Mesothelial cell of epicardium (in vitro differentiated cells): ENCODE measurements at places on chromosomes 2 and 18.

DNA sequence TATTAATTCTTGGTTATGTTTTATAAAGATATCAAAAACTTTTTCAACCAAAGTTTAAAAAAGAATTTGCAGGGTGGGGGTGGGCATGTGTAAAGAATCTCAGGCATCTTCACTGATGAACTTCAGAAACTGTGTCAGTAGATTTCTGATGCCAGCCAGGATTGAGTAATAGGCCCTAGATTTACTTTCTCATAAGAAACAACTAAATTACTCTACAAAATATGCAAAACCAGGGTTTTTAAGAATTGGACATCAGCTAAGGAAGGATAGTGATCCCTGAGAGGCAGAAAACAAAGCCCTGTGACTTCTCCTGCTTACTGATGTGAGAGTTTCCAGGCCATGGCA, 11.9 kb upstream of the IL1R1 start:
- DNase-seq, result no peak

DNA sequence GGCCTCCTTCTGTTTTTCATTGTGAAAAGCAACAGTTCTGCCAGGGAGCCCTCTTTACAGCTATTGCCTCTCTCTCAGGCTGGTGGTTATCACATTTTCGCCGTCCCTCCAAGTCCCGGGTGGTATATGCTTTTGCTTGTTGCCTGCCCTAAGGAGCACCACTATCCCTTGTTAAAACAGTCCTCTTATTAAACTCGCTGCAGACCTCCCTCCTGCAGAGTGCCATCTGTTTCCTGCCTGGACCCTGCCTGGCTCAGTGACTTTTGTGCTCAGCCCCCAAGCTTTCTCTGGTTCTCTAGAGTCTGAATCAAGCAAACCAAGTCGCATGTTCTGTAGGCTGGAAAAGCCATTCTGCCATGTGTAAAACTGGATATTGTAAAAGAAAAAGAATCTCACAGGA, 72.1 kb upstream of the FHL2 start:
- no peak for DNase-seq

GRCh38 chr2:121187982-121188411, 97.0 kb downstream of the TFCP2L1 start:
- DNase-seq, result no peak

- DNase-seq, result no peak
These were observed 138.0 kb downstream of the NEDD4L start for GRCh38 chr18:58181988-58182387.

- no peak for DNase-seq
These were observed 31.4 kb downstream of the KCNJ13 start for GRCh38 chr2:232744963-232745362.

DNA sequence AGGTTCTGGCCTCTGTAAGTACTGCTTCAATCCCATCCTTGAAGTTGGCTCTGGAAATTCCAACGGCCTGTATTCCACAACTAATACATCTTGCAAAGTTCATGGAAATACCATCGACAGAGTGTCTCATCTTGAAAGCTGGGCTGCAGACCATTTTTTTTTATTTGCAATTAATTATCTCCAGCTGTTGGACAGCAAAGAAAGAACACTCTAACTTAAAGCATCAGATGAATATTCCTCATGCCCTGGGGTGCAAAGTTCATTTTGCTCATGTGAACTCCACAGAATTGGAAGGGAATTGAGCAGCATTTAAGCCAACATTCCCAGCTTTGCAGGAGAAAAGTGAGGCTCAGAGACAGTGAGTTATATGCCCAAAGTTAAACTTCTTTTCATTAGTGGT, 96.5 kb upstream of the PIEZO2 start:
- DNase-seq, result no peak

DNA sequence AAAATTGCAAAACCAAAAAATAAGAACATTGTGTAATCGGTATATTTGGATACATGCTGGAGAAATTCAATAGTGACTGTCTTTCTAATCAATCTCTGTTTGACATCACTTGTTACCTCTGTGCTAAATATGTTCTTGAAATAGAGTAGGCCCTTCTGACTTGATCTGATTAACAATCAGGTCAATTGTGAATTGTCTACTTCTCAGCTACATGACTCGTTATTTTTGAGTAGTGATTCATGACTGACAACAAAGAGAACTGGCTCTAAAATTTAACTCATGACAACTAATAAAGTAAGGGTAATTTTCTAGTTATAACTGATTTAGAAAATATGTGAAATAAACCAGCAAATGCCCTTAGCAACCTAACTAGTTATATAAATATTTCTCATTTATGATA, 312.1 kb downstream of the TMX3 start:
- no peak for DNase-seq

GRCh38 chr2:29066271-29066860, 8.0 kb downstream of the PCARE start:
- DNase-seq, result no peak

DNA sequence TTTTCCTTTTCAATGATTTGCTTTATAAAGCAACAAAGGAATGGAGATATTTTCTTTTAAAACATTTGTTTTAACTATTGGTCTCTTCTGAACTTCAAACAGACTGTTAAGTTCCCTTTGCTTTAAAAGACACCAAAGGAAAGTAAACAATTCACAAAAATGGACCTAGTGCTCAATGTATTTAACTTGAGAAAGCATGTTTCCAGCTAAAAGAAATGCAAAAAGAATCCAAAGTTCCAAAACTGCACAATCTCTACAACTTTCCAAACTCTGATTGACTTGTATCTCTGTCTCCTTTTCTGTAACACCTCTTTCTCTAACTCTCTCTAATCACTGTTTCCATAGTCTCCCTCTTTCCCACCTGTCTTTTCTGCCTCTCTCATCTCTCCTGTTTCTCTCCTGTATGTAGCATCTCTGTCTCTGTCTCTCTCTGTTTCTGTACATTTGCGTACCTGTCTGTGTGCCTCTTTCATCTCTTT, 295.7 kb upstream of the SESTD1 start:
- DNase-seq, result no peak

DNA sequence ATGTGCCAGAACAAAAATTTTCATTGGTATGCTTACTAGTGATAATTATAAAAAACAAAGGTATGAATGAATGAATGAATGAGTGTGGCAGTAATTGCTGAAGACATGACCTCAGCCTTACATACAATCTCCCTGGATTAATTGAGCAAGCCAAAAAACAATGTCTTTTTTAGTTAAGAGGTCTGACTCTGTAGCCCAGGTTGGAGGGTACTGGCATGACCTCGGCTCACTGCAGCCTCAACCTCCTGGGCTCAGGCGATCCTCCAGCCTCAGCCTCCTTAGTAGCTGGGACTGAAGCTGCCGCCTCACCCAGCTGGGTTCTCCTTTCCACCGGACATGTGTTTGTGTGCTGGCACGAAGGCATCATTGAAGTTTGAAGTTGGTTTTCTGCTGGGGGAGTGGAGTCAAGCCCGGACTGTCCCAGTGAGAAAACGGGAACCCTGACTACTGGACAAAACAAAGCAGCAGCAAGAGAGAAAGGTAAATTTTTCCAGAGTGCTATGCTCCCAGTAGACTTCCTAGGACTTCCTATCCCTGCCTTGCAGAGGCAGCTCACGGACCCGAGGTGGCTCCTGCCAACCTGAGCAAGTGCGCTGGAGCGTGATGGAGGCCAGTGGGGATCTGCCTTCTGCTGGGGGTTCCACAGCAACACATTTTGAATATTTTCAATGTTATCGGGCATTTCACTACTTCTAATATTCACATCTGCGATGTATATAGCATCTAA, 6.4 kb upstream of the IMP4 start:
- no peak for DNase-seq
